ENCODE measurements at places on chromosomes 16 and 17. TPM values are rescaled to one million over a fixed set of nuclear protein-coding genes. Genes with fewer than 3 reads are reported as not detected.

The AIPL1 gene
- total RNA-seq, result not detected

The E2F4 gene
- total RNA-seq, result 54.9 TPM

The FA2H gene
- 82.2 TPM for total RNA-seq

The MPHOSPH6 gene
- 14.4 TPM for total RNA-seq

The KRT17 gene
- total RNA-seq, result not detected

The CCDC144A gene
- 5.8 TPM for total RNA-seq

The SLC6A2 gene
- 0.23 TPM for total RNA-seq

The CHAD gene
- 2.1 TPM for total RNA-seq

The AOC2 gene
- total RNA-seq, result 1.4 TPM

The KCNAB3 gene
- 2.5 TPM for total RNA-seq

The CD300E gene
- 0.35 TPM for total RNA-seq

The ZBTB4 gene
- 82.8 TPM for total RNA-seq

The SDR42E1 gene
- total RNA-seq, result 10.5 TPM

The SMIM22 gene
- 194 TPM for total RNA-seq

The GPR179 gene
- total RNA-seq, result 0.23 TPM

The KRTAP4-5 gene
- not detected for total RNA-seq

The HIGD1B gene
- 7.2 TPM for total RNA-seq

The SRL gene
- total RNA-seq, result 1.4 TPM

The ADAD2 gene
- 0.60 TPM for total RNA-seq

The GSDMA gene
- not detected for total RNA-seq

The CLDN6 gene
- 1.1 TPM for total RNA-seq

The PPY gene
- not detected for total RNA-seq

The TP53TG3C gene
- total RNA-seq, result not detected

The STH gene
- not detected for total RNA-seq

The CHCT1 gene
- not detected for total RNA-seq

The ASB16 gene
- total RNA-seq, result 0.58 TPM

The IST1 gene
- 225 TPM for total RNA-seq

The USB1 gene
- 42.4 TPM for total RNA-seq

The ACSM5 gene
- total RNA-seq, result 2.6 TPM

The QPRT gene
- total RNA-seq, result 17.2 TPM

The TMEM88 gene
- 5.8 TPM for total RNA-seq

The DUS1L gene
- total RNA-seq, result 92.4 TPM

The CFAP97D1 gene
- not detected for total RNA-seq

The FKBP10 gene
- 59.2 TPM for total RNA-seq

The PRSS22 gene
- 52.7 TPM for total RNA-seq

The SCIMP gene
- total RNA-seq, result 4.9 TPM

The GPR139 gene
- not detected for total RNA-seq

The RASL10B gene
- 7.9 TPM for total RNA-seq

The TMEM238L gene
- 7.5 TPM for total RNA-seq

The MYH2 gene
- total RNA-seq, result 2.4 TPM

The MMP28 gene
- 32.8 TPM for total RNA-seq

The ABCA9 gene
- 7.3 TPM for total RNA-seq

The CLEC18C gene
- 0.98 TPM for total RNA-seq

The HASPIN gene
- 0.32 TPM for total RNA-seq

The OTOA gene
- 0.46 TPM for total RNA-seq

The KRTAP4-6 gene
- not detected for total RNA-seq

The HCRT gene
- not detected for total RNA-seq

The KAT8 gene
- total RNA-seq, result 67.2 TPM

The P2RX1 gene
- total RNA-seq, result 2.8 TPM

The FOXO3B gene
- total RNA-seq, result 7.9 TPM

The KRT20 gene
- total RNA-seq, result 0.32 TPM

The METTL2A gene
- total RNA-seq, result 16.2 TPM

All from mucosa of gallbladder (tissue), 1 donor.